ENCODE measurements at places on chromosomes 1 and 21. TPM values are rescaled to one million over a fixed set of nuclear protein-coding genes. Genes with fewer than 3 reads are reported as not detected.

Gene EXTL1
- not detected for total RNA-seq

Gene GNG4
- 4.6 TPM for total RNA-seq

Gene GJB3
- 2.7 TPM for total RNA-seq

Gene HTR6
- not detected for total RNA-seq

Gene MIXL1
- 0.29 TPM for total RNA-seq

Gene RHCE
- not detected for total RNA-seq

Gene HLX
- total RNA-seq: 43.4 TPM

Gene KCNT2
- 2.3 TPM for total RNA-seq

Gene ST6GALNAC5
- total RNA-seq: 1.3 TPM

Gene SLAMF9
- total RNA-seq: not detected

Gene UTS2
- 0.17 TPM for total RNA-seq

DNA sequence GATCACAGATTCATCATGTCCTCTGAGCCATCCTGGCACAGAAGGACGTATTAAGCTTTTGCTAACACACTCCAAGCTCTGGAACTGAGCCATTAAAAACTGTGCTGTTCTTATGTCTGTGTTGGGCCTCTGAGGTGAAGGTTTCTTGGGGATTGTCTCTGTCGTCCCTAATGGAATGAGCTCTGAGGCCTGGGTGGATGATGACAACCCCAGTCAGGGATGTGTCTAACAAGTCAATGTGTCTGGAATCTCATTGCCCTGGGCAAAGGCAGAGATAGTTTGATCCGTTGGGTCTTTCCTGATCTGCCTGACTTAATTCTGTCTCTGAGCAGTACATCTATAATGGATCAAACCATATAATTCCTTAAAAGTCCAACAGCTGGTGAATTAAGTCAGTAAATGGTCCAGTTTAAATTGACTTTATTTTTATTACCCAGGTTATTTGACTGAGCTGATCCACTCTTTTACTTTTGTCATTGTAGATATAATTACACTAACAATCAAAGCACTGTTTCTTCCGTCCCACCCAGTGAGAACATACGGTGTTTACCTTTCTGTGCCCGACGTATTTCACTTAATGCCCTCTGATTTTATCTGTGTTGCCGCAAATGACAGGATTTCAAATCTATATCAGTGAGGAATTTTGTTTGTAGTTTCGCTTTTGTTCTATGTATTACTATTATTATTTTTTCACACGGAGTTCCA is 38.8 kb upstream of the OR2B11 start:
- no peak for DNase-seq

- no peak for DNase-seq
These were observed 40.1 kb downstream of the SLC9C2 start for GRCh38 chr1:173562813-173563212.

- DNase-seq: peak; percentile 43
These were observed 2.7 kb downstream of the FAM110D start for GRCh38 chr1:26161415-26162219.

DNA sequence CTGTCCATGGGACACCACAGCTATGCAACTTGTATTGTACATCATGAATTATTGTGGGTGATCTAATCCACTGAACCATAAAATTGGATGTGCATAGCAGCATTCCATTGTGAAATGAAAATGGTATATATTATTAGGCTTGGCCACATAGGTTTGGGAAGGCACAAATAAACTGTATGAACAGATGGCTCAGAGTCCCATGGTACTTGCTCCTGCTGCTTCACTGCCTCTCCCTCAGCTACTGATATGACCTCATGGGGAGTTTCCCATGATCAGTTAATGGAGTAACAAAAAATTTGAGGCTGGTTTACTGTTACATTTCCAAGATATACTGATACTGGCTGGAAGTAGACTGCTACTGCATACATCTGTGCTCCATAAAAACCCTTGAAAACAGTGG is 152.7 kb upstream of the NEGR1 start:
- DNase-seq: no peak

DNA sequence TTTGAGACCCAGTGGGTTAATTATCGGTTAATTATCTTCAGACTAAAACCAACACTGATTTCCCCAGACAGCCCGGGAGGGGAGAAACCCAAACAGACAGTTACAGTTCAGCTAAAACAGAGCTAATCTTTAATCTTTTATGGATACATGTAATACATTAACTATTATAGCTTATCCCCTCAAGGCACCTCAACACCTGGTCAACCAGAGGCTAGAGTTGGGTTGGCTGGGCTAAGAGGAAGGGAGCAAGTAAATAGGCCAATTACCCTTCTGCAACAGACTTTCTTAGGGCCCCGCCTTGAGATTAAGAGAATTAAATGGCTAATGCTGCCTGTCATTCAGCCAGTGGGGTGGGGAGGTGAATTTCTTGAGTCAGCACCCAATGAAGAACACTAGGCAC is 6.6 kb upstream of the MED18 start:
- peak; percentile 85 for DNase-seq

DNA sequence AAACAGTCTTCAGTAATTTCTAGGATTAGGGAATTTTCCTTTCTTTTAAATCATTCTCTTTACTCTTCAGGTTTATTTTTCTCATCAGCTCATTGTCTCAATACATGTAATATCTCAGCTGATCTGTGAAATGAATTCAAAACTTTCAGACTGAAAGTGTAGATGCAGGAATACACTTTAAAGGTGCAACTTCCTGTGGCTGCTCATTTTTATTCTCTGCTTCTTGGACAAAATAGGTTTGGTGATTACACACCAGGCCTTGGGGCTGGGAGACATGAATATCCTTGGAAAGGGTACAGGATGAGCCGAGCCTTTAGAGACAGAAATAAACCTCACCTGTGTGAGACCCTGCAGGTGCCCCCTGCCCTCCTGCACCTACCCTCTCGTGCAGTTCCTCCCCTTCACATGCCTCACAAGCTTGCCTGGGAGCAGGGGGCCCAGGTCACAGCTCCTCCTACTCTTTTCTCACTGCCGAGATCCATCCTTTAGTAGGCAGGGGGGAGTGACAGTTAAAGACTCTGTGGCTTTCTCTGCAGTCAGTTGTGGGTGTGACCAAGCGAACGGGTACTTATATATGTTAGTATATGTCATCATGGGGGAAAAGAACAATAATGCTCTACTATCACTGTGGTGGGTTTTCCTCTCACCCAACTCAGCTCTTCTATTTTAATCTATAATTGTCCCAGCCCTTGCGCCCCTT is 23.6 kb downstream of the XCL2 start:
- no peak for DNase-seq

DNA sequence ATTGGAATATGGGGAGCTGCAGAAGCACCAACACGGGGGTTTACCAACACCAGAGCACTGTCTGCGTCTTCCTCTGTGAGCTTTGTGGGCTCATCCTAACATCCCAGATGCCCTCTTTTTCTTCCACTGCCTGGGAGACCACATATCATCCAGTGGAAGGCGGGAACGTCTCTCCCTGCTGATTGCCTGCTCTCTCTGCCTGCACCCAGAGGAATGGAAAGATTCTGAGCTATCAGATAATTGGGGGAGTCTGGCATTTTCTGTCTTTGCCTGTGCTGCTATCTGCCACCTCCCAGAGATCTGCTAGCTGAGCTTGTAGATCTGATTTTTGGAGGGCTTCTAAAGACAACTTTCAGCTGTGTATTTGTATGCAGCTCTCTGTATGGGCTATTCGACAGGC is 166.2 kb upstream of the PLXNA2 start:
- no peak for DNase-seq

DNA sequence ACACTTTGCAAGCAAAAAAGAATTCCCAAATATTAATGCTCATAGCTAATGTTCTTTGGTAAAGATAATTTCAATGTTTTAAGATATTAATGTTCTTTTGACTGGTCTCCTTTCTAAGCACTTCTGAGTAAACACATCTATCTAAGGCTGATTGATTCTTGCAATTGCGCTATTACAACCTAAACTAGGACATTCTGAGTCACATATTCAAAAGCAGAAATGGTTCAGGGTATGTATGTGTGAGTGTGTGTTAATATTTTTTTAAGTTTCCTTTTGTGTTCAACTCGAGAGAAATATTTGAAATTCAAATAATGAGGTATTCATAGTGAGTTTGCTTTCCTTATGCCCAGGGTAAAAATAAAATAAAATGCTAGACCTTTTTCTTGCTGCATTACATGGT is 203.6 kb upstream of the GRIK3 start:
- DNase-seq: no peak

DNA sequence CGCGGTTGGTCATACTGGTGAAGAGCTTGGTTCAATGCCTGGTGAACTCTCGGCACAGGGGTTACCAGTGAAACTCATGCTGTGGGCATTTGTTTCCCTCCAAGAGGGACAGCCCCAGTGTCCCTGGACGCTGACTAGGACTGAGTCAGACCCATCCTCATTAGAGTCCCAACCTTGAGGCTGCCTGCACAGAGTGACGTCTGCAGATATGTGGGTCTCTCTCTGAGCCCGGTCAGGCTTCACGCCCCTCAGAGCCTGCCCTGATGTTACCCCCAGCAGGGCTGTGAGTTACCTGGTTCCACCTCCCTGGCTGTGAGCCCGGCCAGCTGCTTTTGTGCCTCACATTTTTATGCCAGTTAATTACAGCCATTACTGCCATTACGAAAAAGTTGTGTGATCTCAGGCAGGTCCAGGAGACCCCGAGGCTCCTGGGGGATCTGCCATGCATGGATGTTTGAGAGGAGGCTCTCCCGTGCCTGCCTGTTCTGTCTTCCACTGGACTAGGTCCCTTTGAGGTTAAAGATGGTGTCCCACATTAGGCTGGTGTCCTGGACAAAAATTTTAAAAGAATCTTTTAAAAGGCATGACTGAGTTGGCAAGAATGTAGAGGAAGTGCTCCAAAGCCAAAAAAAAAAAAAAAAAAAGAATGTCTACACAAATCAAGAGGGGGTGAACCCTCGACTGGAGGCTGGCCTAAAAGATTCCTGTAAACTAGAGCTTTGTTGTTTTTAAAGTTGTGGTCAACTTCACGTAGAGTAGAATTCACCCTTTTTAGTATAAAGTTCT is 36.6 kb upstream of the PADI1 start:
- DNase-seq: no peak

DNA sequence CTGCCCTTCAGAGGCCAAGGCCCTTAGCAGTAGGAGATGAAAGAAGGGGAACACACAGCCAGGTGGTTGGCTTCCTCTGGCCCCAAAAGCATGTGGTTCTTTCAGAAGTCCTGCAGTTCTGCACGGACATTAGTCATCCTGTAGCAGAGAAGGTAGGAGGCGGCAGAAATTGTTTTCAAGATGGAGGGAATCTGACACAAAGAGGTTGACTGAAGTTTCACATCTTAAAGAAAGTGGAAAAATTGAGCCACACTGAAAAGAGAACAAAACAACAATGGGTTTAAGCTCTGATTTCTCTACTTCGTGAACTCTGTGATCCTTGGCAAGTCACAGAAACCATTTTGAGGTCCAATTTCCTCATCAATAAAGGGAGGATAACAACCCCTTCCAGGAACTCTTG is 125.3 kb upstream of the DNAH14 start:
- DNase-seq: no peak

DNA sequence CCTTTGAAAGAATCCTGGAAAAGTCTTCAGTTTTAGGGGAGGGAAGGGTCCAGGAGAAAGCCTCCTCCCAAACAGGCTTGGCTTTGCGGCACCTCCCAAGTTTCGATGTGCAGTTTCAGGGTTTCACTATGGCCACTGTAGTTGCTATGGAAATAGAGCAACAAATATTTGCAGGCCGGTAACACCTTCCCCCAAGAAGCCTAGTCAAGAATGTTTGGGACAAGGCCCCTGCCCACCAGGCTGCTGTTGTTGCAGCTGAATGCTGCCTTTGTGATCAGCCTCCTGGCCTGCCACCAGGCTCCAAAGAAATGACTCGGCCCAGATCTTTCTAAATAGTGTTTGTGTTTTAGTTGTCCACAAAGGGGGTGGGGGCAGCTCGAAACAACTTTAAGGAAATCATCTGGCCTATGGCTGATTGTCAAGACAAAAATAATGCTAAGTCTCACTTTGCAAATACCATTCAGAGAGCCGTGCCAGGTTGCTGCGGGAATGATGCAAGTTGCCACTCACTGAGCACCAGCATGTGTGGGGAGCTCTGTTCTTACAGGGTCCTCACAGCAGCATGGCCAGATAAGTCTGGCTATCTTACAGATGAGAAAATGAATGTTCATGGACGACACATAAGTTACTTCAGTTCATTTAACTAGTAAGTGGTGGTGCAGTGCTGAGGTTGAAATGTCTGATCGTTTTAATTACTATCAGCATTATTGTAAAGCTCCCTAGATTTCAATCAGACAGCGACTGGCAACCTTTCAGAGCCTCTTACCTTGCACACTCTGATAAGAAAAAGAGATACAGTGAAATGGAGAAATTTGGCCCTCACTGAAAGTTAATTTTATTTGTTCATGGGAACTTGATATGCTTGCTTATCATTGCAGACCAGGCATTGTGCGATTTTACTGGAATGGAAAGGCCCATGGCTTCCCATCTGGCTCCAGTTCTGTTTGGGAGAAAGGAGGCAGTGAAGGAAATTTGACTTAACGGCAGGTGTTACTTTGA is 91.2 kb upstream of the JUN start:
- DNase-seq: no peak

DNA sequence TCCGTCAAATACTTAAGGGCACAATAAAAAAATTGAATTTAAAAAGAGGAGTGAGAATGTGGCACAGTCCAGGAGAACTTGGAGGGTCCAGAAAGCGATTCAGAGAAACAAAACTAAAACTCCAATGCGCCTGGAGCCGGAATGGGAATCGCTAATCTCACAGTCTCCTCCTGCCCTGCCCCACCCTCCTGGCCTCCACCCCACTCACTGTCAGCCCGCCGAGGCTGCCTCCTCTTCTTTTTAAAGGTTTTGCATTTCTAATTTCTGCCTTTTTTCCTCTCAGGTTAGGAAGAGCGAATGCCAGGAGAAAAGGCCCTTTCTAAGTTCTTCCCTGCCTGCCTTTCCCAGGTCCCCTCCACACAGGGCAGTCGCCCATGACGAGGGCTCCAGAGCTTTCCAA is 135.3 kb downstream of the ZBTB18 start:
- DNase-seq: no peak

DNA sequence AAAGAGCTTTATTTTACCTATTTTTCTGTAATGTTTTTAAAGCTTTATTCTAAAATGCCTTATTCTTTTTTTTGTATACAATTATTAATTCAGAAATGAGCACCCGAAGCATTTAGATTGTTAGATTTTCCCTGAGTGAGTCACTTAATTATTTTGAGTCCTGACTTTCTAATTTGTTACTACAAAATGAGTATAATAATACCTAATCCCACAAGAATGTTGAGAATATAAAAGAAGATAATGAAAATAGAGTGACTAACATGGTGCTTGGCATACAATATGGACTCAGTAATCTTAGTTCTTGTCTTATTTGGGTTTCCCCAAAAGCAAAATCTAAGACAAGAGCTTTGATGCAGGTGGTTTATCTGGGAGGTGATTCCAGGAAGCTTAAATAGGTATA is 142.2 kb downstream of the LHX8 start:
- DNase-seq: no peak

- DNase-seq: no peak
These were observed 40.3 kb upstream of the RUNX3 start for GRCh38 chr1:24970399-24970753.

GRCh38 chr1:10242811-10243210 is 32.4 kb downstream of the KIF1B start:
- DNase-seq: no peak

- no peak for DNase-seq
These were observed 17.4 kb upstream of the IFNAR2 start for GRCh38 chr21:33212159-33212851.
